ENCODE measurements at places on chromosomes 3 and 15.

- no peak for DNase-seq
Measured at GRCh38 chr3:114745322-114746240, 401.5 kb downstream of the ZBTB20 start.

- no peak for DNase-seq
Measured at GRCh38 chr15:28006116-28006905, 92.8 kb downstream of the OCA2 start.

DNA sequence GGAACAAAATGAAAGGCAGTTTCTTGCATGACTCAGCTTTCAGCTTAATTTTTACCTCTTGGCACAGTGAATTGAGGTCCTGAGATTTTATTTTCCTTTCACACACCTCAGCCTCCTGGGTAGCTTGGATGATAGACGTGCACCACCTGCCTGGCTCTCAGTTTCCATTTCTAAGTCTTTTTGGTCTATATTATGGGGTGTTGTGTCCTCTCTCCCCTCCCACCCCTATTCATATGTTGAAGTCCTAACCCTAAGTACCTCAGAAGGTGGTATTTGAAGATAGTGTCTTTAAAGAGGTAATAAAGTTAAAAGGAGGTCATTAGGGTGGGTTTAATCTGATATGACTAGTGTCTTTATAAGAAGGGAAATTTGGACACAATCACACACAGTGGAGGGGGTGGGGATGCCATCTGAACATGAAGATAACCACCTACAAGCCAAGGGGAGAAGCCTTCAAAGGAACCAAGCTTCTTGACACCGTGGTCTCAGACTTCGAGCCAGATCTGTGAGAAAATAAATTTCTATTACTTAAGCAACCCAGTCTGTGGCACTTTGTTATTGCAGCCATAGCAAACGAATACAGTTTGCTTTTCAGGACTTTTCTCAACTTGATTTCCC, 85.2 kb downstream of the STRIT1 start:
- DNase-seq: no peak

GRCh38 chr15:55630858-55631257, 42.7 kb upstream of the PYGO1 start:
- no peak for DNase-seq

DNA sequence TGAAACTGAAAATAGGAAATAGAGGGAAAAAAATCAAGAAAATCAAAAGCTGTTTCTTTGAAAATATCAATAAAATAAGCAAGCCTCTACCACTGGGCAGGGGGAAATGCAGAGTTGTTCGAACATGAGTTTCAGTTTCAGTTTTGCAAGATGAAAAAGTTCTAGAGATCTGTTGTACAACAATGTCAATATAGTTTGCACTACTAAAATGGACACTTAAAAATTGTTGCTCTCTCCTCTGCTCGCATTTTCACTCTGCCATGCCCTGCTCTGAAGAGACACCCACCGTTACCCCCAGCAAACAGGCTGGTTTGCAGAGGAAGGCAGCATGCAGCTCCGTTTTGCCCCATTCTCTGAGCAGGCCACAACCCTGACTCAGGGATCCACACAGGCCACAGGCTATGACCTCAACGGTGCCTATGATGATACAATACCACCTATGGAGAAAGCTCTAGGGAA, 64.5 kb downstream of the ZNF148 start:
- DNase-seq: peak; percentile 52

- DNase-seq: peak; percentile 43
Measured at GRCh38 chr3:186746008-186746407, 28.8 kb downstream of the KNG1 start.

- DNase-seq: no peak
Measured at GRCh38 chr3:31379598-31379997, 153.1 kb upstream of the STT3B start.

DNA sequence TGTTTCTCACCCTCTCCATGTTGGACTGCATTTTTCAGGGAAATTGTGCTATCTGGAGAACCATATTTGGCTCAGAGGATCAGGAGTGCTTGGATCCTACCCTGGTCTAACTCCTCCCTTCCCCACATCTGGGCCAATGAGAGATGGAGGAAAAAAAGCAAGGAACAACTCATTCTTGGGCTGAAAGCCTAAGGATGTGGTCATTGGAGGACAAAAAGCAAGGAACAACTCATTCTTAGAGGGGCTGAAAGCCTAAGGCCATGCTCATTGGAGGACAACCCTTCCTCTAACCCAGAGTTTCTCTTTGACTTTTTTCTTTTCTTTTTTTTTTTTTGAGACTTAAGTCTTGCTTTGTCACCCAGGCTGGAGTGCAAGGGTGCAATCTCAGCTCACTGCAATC, 48.6 kb upstream of the CHRNB4 start:
- DNase-seq: no peak

- no peak for DNase-seq
Measured at GRCh38 chr15:39748276-39748675, 34.4 kb downstream of the FSIP1 start.

GRCh38 chr3:159831466-159831865, 157.2 kb upstream of the IL12A start:
- no peak for DNase-seq

DNA sequence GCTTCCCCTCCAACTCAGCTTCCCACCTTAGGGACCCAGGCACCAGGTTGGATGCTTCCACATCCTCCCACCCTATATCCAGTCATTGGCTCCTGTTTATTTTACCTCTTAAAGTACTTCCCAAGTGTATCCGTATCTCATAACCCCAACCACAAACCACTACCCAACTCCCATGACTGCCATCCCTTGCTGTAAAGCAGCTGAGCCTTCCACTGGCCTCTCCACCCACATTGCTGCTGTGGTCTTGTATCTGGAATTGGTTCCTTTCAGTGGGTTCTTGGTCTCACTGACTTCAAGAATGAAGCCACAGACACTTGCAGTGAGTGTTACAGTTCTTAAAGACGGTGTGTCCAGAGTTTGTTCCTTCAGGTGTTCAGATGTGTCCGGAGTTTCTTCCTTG, 79.8 kb upstream of the HRH1 start:
- no peak for DNase-seq

DNA sequence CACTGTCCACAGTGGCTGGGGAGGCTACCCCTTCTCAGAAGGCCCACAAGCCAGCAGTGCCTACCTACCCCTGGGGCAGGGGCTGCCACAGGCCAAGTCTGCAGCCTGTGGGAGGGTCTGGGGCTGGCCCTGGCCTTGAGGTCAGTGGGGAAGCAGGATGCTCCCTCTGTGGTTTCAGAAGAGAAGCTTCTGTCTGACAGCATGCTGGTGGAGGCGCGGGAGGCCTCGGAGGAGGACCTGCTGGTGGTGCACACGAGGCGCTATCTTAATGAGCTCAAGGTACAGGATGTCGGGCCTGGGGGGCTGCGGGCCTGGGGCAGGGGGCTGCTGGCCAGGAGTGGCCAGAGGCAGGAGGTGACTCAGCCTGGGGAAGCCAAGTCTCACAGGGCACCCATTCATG, 3.2 kb downstream of the HDAC11 start:
- no peak for DNase-seq

- DNase-seq: no peak
Measured at GRCh38 chr3:43221076-43221475, 65.3 kb upstream of the SNRK start.

GRCh38 chr3:42500091-42500490, 2.4 kb upstream of the VIPR1 start:
- DNase-seq: no peak

DNA sequence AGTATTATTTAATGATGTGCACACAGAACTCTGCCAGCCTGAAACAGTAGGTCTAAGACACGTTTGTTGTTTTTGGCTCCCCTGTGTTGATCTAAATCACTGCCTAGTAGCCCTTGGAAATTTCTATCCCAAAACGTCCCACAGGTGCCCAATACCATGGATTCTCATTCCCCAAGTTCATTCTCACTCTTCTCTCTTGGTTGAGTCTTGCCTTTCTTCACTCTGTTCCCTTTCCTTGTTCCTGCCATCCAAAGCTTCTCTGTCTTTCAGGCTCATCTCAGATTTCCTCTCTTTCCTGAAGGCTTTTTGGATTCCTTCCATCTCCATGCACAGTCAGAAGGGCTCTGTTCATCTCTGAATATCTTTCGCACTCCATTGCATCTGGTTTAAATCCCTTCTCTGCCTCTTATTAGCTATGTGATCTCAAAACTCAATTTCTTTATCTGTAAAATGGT, 54.2 kb downstream of the PPARG start:
- no peak for DNase-seq
